ENCODE measurements at places on chromosomes 5 and 9.

- DNase-seq = no peak
These were observed 30.8 kb downstream of the RASGRF2 start for GRCh38 chr5:80990971-80991370.

- no peak for DNase-seq
These were observed 127.9 kb downstream of the ADAMTS2 start for GRCh38 chr5:179217356-179217755.

DNA sequence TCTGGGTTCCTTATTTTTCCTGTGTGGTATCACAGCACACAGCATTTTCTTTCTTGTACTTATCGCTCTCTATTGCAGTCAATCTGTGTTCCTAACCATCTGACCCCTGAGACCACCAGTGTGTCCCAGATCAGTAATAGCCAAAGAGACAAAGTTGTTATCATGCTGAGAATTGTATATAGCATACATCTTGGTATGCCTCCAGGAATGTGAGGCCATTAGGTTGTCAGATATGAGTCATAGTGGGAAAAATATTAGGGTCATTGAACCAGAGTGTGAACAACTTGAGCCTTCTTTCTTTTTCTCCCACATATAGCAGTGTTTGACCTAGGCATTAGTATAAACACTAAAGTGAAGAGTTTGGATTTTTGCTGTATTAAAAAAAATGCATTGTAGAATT is 106.3 kb downstream of the NDUFAF2 start:
- no peak for DNase-seq

DNA sequence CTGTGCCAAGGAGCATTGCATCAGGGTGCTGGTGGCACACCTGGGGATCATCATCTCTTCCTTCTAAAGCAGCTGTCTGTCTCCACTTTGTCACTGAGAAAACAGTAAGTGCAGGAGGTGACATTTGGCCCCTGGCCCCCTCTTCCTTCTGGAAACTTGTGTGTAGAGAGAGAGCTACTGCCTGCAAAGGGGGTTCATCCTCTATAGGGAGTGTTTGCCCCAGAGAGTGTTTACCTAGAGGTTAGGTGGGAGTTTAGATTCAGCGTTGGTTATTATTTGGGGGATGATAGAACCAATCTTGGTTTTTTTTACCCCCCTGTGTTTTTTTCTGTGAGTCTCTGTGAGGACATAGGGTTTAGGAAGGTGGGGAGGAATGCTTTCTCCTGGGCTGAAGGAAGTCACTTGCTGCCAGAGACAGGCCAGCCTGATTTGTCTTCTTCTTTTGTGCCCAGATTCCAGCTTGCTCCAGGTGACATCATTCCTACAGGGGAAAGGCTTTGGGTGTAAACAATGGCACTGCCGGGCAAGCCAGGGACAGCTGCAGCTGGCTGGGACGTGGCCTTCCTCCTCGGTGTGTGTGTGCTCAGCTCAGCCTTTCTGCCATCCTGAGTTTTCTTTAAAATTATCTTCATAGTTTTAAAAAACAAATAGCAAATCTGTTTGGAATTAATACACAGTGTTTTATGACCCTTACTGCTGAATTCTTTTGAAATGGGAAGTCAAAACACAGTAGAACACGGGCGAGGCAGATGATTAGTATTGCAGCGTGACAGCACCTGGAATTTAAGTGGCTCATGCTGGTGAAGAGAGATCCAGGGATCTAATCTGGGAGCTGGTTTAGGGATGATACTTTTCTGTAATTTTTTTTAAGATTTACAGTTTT is 24.5 kb downstream of the PRRC2B start:
- no peak for DNase-seq

DNA sequence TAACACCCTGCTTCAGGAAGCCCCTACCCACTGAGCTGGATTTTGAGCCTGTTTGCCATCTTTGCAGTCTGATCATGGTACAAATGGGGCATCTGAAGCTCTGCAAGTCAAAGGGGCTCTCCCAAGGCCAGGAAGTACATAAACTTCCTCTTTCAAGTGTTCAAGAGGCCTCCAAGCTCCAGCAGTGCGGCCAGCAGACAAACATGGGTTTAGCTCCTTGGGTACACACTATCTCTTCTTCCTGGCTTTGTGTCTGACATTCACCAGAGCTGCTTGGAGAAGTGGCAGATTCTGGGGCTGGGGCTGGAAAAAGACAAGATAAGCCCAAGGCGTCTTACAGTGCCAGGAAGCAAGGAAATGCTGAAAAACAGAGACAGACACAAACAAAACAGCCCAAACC is 34.1 kb downstream of the LAMC3 start:
- DNase-seq = no peak

- no peak for DNase-seq
These were observed 2.3 kb upstream of the SPATA6L start for GRCh38 chr9:4668604-4669003.

GRCh38 chr9:6680797-6681146 is 35.2 kb upstream of the GLDC start:
- no peak for DNase-seq

- DNase-seq = no peak
These were observed 75.4 kb upstream of the SELENOP start for GRCh38 chr5:42887097-42887496.

- no peak for DNase-seq
These were observed 148.8 kb downstream of the IRX2 start for GRCh38 chr5:2602451-2603271.

DNA sequence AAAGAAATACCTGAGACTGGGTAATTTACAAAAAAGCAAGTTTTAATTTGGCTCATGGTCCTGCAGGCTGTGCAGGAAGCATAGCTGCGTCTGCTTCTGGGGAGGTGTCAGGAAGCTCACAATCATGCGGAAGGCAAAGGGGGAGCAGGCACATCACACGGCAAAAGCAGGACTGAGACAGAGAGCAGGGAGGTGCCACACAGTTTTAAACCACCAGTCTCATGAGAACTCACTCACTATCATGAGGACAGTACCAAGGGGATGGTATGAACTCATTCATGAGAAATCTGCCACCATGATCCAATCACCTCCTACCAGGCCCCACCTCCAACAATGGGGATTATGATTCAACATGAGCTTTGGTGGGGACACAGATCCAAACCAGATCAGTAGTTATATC is 96.2 kb downstream of the OSTF1 start:
- DNase-seq = no peak

GRCh38 chr5:118228489-118228888 is 759.9 kb downstream of the DTWD2 start:
- no peak for DNase-seq

- DNase-seq = no peak
These were observed 62.6 kb downstream of the PPARGC1B start for GRCh38 chr5:149792540-149793255.

GRCh38 chr5:17118631-17119030 is 98.8 kb upstream of the BASP1 start:
- no peak for DNase-seq

- DNase-seq = no peak
These were observed 35.7 kb upstream of the GABRP start for GRCh38 chr5:170747851-170748250.

- no peak for DNase-seq
These were observed 71.1 kb downstream of the ACER2 start for GRCh38 chr9:19479874-19480273.

- no peak for DNase-seq
These were observed 662.4 kb downstream of the DTWD2 start for GRCh38 chr5:118325931-118326330.

All from GM18507 (cell line).